ENCODE measurements at places on chromosomes 6 and 20. TPM values are rescaled to one million over a fixed set of nuclear protein-coding genes. Genes with fewer than 3 reads are reported as not detected.

Gene LINC00237
- total RNA-seq: not detected

Gene CCDC167
- 39.6 TPM for total RNA-seq

Gene FAM83C
- not detected for total RNA-seq

Gene PREX1
- total RNA-seq: 21.7 TPM

Gene POM121L2
- not detected for total RNA-seq

Gene KCNK16
- total RNA-seq: not detected

Data from right atrium auricular region (tissue), 2 donors.